Sigmoid colon (tissue), 7 donors: ENCODE measurements at places on chromosomes 7 and 10. TPM values are rescaled to one million over a fixed set of nuclear protein-coding genes. Genes with fewer than 3 reads are reported as not detected.

EVX1 gene
- not detected for total RNA-seq

UPP1 gene
- total RNA-seq: 13.7 TPM

TRIL gene
- 7.5 TPM for total RNA-seq

NAT16 gene
- total RNA-seq: not detected

ACHE gene
- total RNA-seq: 8.9 TPM

CCNJ gene
- total RNA-seq: 3.9 TPM

SPDYE9 gene
- total RNA-seq: not detected

FAM25G gene
- total RNA-seq: not detected

MMP21 gene
- not detected for total RNA-seq

GPR26 gene
- not detected for total RNA-seq

CCDC201 gene
- not detected for total RNA-seq

DNA sequence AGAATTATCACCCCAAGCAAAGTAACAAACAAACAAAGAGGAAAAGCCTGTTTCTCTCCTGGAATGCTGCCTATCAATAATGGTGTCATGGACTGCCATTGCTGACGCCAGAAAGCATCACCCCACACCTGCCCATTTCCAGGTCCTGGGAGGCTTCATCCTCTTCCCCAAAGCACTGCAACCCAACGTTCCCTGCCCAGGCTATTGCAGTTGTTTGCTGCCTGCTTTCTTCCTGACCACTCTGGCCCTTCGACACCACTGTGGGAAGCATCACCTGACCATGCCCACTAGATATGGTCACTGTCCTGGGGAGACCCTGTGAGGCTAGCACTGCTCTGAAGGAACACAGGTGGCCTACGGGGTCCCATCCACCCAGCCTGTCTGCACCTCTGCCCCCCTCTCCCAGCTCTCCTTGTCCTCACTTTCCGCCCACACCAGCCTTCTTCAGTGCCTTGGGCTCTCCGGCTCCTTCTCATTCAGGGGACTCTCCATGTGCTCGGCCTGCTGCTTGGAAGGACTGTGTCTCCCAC, 439.6 kb downstream of the GLRX3 start:
- no peaks in the 10 kb centered on the region for H3K4me1 ChIP-seq
- H3K36me3 ChIP-seq: no peaks in the 10 kb centered on the region
- no peak overlapping the region for H3K4me3 ChIP-seq
- no peaks in the 10 kb centered on the region for H3K27me3 ChIP-seq
- no peak for DNase-seq

- no peak overlapping the region for H3K27ac ChIP-seq
- DNase-seq: no peak
- H3K4me1 ChIP-seq: no peaks in the 10 kb centered on the region
- no peaks in the 10 kb centered on the region for H3K36me3 ChIP-seq
Observed at GRCh38 chr7:152967958-152968357, 208.4 kb downstream of the ACTR3B start.

DNA sequence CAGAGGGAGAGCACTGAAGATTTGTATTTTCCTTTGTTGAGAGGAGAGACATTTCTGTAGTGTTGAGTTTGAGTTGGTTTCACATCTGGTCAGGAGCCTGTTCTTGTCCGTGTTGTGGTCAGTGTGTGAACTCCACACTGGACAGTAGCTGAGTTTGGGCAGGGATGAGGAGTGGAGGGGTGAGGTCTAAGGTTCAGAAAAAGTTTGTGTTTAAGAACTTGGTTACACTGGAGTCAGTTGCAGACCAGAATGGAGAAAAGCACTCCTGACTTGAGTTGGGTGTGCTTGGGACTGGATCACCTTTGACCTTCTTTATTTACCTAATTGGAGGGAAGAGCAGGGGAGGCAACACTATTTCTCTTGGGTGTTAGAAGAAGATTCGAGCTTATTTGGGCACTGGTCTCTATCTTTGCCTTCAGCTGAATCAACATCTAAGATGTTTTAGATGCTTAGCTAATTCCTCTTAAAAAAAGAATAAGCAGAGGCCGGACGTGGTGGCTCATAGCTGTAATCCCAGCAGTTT, 8.9 kb downstream of the LRMDA start:
- no peak for DNase-seq
- no peaks in the 10 kb centered on the region for H3K4me1 ChIP-seq
- H3K27me3 ChIP-seq: no peaks in the 10 kb centered on the region
- no peak overlapping the region for H3K27ac ChIP-seq

GRCh38 chr10:110699859-110700468, 55.8 kb downstream of the RBM20 start:
- H3K4me1 ChIP-seq: peaks cover 40% of the 10 kb centered on the region
- no peak overlapping the region for H3K4me3 ChIP-seq
- DNase-seq: no peak
- no peaks in the 10 kb centered on the region for H3K36me3 ChIP-seq

- no peak overlapping the region for H3K4me3 ChIP-seq
- no peaks in the 10 kb centered on the region for H3K36me3 ChIP-seq
- DNase-seq: peak; percentile 50
- no peaks in the 10 kb centered on the region for H3K27me3 ChIP-seq
Observed at GRCh38 chr10:48246501-48246900, 28.0 kb downstream of the FRMPD2 start.

DNA sequence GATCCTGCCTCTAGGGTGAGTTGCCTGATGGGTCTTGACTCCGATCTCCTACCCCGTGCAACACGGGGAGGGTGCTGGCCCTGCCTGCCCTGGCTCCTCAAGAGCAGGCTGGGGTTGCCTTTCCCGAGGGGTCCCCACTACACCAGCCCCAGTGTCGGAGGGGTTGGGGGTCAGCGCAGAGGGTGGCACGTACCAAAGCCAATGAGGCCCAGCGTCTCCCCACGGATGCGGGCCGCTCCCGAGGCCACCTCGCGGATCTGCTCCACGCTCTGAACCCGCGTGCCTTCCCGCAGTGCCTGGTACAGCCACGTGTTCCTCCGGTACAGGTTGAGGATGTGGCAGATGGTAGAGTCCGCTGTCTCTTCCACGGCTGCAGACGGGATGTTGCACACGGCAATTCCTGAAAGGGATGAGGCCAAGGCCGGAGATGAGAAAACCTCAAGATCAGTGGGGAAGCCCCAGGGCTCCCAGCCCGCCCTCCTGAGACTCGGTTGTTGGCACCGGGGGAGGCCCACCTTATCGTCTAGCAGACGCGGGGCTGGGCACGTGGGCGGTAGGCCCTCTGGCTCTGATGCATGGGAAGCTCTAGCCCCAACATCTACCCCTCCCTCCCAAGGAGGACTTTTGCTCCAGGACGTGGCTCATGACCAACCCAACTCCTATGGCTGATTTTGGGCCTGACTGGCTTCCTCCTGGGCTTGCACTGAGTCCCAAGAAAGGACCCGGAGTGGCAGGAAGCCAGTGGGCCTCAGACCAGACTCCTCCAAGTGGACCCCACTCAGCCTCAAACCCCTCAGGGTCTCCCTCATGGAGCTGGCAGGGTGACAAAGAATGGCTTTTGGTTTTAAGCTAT, 56.1 kb downstream of the ZRANB1 start:
- no peak overlapping the region for H3K27ac ChIP-seq
- peaks cover 63% of the 10 kb centered on the region for H3K36me3 ChIP-seq
- no peaks in the 10 kb centered on the region for H3K27me3 ChIP-seq
- no peak overlapping the region for H3K4me3 ChIP-seq
- peak; percentile 59 for DNase-seq
- H3K4me1 ChIP-seq: peaks cover 45% of the 10 kb centered on the region

DNA sequence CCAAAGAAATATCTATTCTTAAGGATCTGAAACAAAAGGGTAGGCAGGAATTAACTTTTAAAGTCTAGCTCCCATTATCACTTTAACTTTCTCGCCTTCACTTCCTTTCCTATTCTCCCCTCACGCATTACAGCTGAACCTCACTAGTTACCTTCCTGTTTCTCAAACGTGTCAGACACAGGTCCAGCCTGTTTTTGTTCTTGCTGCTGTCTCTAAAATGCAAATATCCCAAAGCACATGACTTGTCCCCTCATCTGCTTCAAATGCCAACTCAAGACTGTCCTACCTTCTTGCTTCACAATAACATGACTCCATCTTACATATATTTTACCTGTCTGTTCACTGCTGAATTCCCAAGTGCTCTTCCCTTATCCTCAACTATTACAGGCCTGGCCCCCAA, 17.6 kb downstream of the ZDHHC6 start:
- DNase-seq: no peak
- H3K4me3 ChIP-seq: no peak overlapping the region
- H3K27ac ChIP-seq: no peak overlapping the region
- H3K36me3 ChIP-seq: peaks cover 15% of the 10 kb centered on the region

DNA sequence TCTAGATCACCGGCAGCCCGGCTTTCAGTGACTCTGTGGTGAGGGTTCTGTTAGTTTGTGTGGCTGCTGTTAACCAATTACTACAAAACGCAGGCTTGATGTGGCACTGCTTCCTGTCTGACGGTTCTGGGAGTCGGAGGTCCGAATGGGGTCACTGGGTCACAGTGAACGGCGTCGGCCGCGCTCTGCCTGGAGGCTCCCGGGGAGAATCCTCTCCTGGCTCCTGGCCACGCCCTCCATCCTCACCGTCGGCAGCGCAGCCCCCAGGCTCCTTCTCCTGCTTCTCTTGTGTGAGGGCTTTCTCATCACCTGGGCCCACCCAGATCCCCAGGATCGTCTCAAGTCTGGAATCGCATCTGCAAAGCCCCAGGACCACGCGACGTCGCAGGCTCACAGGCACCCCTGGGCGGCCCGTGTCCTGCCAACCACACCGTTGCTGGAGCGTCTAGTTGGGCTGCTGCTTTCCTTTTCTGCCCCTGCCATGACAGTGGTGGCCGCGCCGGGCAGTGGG, 31.8 kb upstream of the NKX6-2 start:
- H3K36me3 ChIP-seq: no peaks in the 10 kb centered on the region
- H3K27me3 ChIP-seq: peaks cover 33% of the 10 kb centered on the region
- DNase-seq: peak; percentile 42
- no peak overlapping the region for H3K27ac ChIP-seq
- no peaks in the 10 kb centered on the region for H3K4me1 ChIP-seq

DNA sequence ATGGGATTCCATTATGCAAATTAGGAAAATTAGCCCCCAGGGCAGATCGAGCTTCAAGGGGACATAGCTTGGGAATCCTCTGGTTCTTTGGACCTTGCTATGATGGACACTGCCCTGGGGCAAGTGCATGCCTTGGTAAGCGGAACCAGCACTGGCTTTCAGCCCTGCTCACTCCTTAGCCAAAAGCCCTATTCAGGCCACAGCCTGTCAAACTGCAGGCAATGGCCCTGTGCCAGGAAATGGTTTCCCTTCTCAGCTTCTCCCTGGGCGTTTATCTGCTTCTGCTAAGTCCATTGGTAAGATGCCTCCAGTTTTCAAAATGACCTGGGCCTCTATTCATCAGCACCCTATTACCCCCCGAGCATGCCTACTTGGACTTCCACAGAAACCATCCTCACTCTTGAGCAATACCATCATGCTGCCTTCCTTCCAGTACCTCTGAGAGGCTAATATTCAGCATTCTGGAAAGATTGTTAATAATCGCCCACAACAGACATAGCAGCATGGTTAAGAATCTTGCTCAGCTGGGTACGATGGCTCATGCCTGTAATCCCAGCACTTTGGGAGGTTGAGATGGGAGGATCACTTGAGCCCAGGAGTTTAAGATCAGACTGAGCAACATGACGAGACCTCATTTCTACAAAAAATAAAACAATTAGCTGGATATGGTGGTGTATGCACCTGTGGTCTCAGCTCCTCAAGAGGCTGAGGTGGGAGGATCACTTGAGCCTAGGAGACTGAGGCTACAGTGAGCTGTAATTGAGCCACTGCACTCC, 918.6 kb upstream of the AUTS2 start:
- no peak overlapping the region for H3K27ac ChIP-seq
- H3K36me3 ChIP-seq: no peaks in the 10 kb centered on the region
- DNase-seq: no peak
- no peak overlapping the region for H3K4me3 ChIP-seq
- peaks cover 3% of the 10 kb centered on the region for H3K4me1 ChIP-seq

GRCh38 chr10:5089865-5090264, 4.3 kb upstream of the AKR1C3 start:
- DNase-seq: no peak
- no peak overlapping the region for H3K27ac ChIP-seq
- H3K4me1 ChIP-seq: no peaks in the 10 kb centered on the region
- H3K4me3 ChIP-seq: no peak overlapping the region

- H3K4me1 ChIP-seq: no peaks in the 10 kb centered on the region
- no peak for DNase-seq
- H3K4me3 ChIP-seq: no peak overlapping the region
- H3K36me3 ChIP-seq: no peaks in the 10 kb centered on the region
Observed at GRCh38 chr7:150668472-150668911, 17.0 kb upstream of the GIMAP2 start.

- H3K36me3 ChIP-seq: no peaks in the 10 kb centered on the region
- no peak overlapping the region for H3K4me3 ChIP-seq
- H3K27me3 ChIP-seq: no peaks in the 10 kb centered on the region
- no peaks in the 10 kb centered on the region for H3K4me1 ChIP-seq
- H3K27ac ChIP-seq: no peak overlapping the region
Observed at GRCh38 chr7:142602756-142603155, 146.5 kb upstream of the PRSS1 start.

GRCh38 chr7:111588065-111588433, 25.8 kb upstream of the IMMP2L start:
- H3K27ac ChIP-seq: no peak overlapping the region
- no peak overlapping the region for H3K4me3 ChIP-seq
- no peaks in the 10 kb centered on the region for H3K27me3 ChIP-seq
- H3K36me3 ChIP-seq: no peaks in the 10 kb centered on the region

GRCh38 chr7:981793-982510, 1.0 kb upstream of the CYP2W1 start:
- peaks cover 16% of the 10 kb centered on the region for H3K27me3 ChIP-seq
- no peaks in the 10 kb centered on the region for H3K36me3 ChIP-seq
- H3K4me1 ChIP-seq: no peaks in the 10 kb centered on the region
- H3K4me3 ChIP-seq: no peak overlapping the region
- no peak overlapping the region for H3K27ac ChIP-seq

DNA sequence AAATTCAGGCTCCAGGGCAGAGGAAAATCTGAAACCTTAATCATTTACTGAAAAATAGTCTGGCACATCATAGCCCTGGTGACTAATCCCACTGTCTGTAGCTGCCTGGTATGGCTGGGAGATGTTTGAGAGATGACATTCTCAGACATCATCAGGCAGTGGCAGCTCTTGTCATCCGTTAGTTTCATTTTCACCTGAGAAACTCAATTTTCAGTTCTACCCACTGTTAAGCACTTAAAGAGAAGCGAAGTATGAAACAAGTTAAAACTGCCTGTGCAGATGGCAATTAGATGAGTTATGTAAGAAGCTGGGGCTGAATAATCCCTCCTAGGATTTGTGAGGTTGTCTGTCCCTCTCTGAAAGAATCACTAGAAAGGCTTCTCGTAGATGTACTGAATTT, 150.2 kb downstream of the NSUN6 start:
- H3K27ac ChIP-seq: no peak overlapping the region

GRCh38 chr7:158125091-158125490, 462.5 kb downstream of the PTPRN2 start:
- DNase-seq: peak; percentile 57
- H3K4me1 ChIP-seq: no peaks in the 10 kb centered on the region
- H3K4me3 ChIP-seq: no peak overlapping the region
- no peaks in the 10 kb centered on the region for H3K27me3 ChIP-seq
- no peak overlapping the region for H3K27ac ChIP-seq
- H3K36me3 ChIP-seq: no peaks in the 10 kb centered on the region

DNA sequence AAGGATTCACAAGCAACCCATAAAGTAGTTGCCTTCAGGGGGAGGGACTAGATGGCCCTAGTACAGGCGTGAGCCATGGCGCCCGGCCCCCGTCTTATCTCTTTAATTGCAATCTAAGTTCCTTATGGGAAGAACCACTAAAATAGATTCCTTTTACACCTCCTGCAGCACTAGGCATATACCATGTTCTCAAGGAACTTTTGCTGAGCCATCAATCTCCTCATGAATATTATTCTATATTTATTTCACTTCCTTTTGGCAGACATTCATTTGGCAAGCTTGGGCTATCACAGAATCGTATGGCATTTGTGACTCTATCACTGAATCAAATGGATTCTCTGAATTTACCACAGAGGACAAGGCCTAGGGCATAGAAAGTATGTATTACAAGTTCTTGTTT, 14.8 kb upstream of the DNAJC12 start:
- no peak overlapping the region for H3K4me3 ChIP-seq
- no peaks in the 10 kb centered on the region for H3K27me3 ChIP-seq
- H3K4me1 ChIP-seq: no peaks in the 10 kb centered on the region
- no peaks in the 10 kb centered on the region for H3K36me3 ChIP-seq
